ENCODE measurements at places on chromosomes 6 and 20. TPM values are rescaled to one million over a fixed set of nuclear protein-coding genes. Genes with fewer than 3 reads are reported as not detected.

The HLA-DOB gene
- not detected for total RNA-seq

The ZNF334 gene
- 37.6 TPM for total RNA-seq

The LCA5 gene
- total RNA-seq = 14.7 TPM

The HLA-DMB gene
- total RNA-seq = 0.31 TPM

The TMEM63B gene
- 47.6 TPM for total RNA-seq

The THBS2 gene
- total RNA-seq = 8.5 TPM

The TFAP2A gene
- not detected for total RNA-seq

The PTK6 gene
- total RNA-seq = not detected

Measured in parietal lobe (tissue), 2 donors.